RPMI8226 (cell line): ENCODE measurements at places on chromosomes 6 and 20.

DNA sequence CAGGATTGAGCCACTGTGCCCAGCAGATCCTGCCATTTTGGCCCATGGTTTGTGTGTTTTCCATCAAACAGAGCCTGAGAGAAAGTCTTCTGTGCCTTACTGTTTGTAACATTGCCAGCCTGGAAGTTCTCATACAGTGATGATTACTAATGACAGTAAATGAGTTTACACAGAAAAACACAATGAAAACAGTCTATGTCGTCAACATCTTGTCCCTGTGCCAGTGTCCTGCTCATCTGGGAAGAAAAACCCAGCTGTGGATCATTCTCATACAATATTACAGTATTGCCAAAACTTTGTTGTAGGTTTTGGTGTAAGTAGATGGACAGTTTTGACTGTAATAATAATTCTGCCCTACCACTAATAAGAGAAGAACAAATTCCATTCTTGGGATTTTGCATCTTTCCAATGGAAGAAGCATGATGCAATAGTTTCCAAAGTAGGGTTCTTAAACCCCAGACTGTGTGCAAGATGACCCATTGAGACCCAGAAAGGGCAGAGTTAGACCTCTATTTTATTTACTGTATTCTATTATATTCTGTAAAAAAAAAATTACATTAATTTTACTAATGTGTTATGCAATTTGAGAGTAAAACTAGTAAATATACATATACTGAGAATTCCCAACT is 135.0 kb upstream of the JARID2 start:
- DNase-seq, result no peak

GRCh38 chr6:87828044-87828443 is 126.0 kb upstream of the AKIRIN2 start:
- DNase-seq, result no peak

DNA sequence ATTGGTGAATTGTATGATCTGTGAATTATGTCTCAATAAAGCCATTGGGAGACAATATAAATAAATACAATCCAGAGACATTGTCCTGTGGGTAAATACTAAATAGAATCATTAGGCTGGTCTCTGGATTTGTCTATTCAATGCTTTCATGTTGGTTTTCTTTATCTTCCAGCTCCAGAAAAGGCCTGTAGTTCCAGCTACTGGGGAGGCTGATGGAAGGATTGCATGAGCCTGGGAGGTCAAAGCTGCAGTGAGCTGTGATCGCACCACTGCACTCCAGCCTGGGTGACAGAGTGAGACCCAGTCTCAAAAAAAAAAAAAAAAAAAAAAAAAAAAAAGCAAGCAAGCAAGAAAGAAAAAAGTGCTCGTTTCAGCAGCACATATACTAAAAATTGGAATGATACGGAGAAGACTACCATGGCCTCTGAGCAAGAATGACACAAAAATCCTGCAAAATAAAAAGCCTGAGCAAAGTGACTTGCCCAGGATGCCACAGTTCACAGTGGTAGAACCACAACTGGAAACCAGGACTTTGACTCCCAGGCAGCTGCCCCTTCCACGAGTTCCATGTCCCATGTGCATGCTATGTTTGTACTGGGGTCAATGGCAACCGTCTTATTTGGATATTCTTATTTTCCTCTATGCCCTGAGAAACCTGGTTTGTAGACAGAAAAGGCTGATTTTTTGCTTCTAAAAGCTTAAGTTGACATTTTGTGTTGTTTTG is 33.6 kb upstream of the GMPR start:
- no peak for DNase-seq

GRCh38 chr6:144536079-144536478 is 250.9 kb downstream of the UTRN start:
- no peak for DNase-seq

GRCh38 chr6:42424906-42425474 is 26.7 kb downstream of the TRERF1 start:
- DNase-seq, result no peak

- DNase-seq, result no peak
Observed at GRCh38 chr6:134437376-134437775, 119.5 kb upstream of the SGK1 start.

GRCh38 chr6:87200469-87201175 is 45.3 kb downstream of the ZNF292 start:
- no peak for DNase-seq

GRCh38 chr6:111243095-111243494 is 155.8 kb downstream of the SLC16A10 start:
- DNase-seq, result no peak

DNA sequence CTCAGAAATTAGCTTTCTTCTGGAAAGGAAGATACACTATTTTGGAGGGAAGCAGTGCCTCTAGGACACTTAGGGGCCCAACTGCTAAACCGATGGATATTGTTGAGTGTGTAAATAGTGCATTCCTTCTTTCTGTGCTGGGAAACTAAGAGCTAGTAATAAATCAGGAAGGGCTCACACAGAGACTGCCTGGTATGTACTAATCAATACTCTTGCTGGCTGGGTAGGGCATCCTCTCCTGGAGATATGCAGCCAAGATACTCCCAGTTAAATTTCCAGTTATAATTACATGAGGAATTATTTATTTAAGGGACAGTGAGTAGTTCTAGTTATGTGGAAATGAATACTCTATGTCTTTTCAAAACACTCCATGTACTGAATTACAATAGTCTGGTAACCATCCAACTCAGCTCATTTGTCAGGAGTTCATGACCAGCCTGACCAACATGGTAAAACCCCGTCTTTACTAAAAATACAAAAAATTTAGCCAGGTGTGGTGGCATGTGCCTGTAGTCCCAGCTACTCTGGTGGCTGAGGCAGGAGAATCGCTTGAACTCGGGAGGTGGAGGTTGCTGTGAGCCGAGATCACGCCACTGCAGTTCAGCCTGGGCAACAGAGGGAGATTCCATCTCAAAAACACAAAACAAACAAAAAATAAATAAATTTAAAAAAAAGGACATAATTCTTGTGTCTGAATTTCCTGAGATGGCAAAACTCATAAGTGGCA is 100.0 kb downstream of the OR2B2 start:
- peak; percentile 23 for DNase-seq

GRCh38 chr6:163327165-163327880 is 87.2 kb upstream of the QKI start:
- no peak for DNase-seq

DNA sequence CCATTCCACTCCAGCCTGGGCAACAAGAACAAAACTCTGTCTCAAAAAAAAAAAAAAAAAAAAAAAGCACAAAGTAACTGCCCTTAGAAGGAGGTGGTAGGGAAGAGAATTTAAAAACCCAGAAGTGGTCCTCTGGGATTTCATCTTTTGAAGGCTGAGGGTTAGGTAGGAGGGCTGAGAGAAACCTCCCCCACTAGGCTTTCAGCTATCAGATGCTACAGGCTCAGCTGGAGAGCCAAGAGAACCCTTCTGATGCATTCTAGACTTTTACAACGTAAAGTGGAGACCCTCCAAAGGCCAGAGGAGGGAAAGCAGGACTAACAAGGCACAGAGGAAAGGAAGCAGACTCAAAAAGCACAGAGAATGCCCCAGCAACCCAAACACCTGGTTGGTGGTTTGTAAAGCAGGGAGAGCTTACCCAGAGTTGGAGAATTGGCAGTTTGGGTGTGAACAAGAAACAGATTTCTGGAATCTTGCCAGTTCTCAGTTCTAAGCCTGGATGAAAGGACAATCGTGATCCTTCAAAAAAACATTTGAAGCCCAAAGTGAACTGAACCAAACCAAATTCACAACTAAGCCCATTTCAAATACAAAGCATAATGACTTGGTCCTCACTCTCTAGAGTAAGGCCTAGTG is 23.2 kb upstream of the SPAG4 start:
- DNase-seq, result peak; percentile 86

DNA sequence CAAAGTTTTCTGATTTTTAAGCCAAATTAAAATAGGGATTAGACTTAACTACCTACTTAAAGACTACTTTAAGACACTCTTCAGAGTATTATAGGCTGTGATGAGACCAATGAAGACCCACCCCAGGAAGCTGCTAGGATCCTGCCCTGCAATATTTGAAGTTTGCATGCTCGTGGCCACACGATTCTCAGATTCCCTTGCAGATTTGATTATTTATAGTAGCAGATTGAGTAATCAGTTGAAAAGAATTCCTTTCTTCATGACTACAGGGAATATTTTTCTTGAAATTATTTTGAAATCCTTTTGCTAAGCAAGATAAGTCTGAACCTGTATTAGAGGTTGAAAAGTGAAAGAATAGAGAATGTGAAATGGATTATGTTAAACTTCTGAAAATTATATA is 122.3 kb downstream of the B3GAT2 start:
- DNase-seq, result no peak

GRCh38 chr20:12270863-12271262 is 353.2 kb downstream of the BTBD3 start:
- DNase-seq, result no peak

GRCh38 chr6:166561771-166562359 is 24.6 kb downstream of the RAMACL start:
- DNase-seq, result no peak

- no peak for DNase-seq
Observed at GRCh38 chr6:35048631-35049083, 92.5 kb downstream of the TCP11 start.

DNA sequence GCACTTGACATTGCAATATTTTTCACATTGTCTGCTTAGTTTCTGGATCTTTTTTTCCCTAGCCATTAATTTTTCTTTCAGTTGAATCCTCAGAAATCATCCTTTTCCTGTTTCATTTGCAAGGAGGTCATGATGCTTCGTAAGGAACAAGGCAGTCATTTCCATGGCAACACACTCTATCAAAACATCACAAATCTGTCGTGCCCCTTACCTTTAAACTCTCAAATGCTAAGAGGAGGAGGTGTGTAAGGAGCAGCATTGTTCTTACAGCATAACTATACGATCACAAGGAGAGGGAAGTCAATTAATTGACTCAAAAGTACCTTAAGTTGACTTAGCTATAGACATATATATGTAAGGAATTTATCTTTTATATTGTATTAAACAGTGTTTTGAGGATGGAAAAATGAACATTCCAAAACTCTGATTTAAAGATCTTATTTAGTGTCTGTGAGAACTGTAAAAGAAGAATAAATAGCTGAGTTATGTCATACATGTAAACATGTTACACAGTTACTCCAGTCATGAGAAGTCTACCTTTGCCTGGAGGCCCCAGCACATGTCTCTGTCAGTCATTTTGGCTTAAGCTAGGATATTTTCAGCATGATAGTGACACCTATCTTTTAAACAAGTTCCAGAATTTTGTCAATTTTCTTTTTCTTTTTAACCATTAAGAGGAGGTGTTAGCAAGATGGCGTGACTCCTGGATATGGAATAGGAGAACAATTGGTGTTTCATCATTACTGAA is 41.6 kb downstream of the CDKAL1 start:
- no peak for DNase-seq

GRCh38 chr20:16637797-16638196 is 64.5 kb upstream of the KIF16B start:
- DNase-seq, result no peak

GRCh38 chr20:43191946-43192863 is 2.5 kb upstream of the PTPRT start:
- DNase-seq, result peak; percentile 45

DNA sequence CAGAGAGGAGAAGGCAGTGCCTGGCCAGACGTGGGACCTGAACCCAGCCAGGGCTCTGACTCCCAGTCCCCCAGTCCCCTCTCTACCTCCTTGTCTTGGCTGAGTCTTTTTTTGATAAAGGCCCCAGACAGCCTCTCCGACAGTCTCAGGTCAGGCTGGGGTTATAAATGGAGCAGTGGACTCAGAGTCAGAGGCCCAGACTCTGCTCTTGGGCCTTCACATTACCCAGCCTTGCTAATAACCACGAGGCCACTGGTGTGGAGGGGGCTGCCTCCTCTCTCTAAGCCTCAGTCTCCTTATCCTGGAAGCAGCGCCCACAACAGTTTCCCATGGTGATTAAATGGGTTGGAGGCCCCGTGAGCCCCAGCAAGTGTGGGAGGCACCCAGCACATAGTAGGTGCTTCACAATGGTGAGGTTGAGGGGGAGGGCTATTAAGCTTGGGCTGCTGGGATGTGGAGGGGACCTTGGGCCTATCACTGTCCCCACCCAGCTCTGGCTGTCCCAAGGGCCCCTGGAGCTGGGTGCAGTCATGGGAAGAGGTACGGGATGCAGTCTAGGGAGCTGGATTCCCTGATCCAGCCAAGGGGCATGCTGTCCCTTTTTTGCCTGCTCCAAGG is 35.7 kb downstream of the TGM2 start:
- no peak for DNase-seq

DNA sequence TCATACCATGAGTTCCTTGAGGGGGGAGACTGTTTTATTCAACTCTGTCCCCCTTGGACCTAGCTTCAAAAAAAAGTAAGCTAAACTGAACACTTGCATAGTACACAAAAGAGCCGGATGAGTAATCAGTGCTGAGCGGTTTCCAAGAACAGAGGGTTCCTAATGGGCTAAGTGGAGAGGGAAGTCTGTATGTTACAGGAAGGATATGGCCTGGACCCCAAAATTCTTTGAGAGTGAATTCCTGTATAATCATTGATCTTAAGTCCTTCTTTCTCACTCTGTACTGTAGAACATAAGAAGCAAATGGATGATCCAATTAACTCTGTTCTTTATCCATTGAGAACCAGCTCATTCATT is 324.7 kb upstream of the CNR1 start:
- no peak for DNase-seq

- no peak for DNase-seq
Observed at GRCh38 chr6:136608991-136609390, 58.8 kb upstream of the MAP7 start.
